Esophagus muscularis mucosa (tissue), 4 donors: ENCODE measurements at places on chromosomes 5 and 9. TPM values are rescaled to one million over a fixed set of nuclear protein-coding genes. Genes with fewer than 3 reads are reported as not detected.

The ANKRD34B gene
- total RNA-seq: not detected

The NOXA1 gene
- 3.4 TPM for total RNA-seq

DNA sequence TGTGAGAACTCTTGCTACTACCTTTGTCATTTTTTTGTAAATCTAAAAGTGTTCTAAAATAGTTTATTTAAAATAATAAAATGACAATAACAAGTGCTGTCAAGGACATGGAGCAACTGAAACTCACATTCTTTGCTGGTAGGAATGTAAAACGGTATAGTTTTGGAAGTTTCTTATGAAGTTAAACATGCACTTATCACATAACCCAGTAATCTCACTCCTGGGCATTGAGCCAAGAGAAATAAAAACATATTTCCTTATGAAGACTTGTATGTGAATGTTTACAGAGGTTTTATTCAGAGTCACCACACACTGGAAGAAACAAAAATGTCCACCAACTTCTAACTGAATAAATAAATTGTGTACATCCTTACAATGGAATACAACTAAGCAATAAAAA is 46.0 kb upstream of the COL15A1 start:
- H3K27me3 ChIP-seq: no peaks in the 10 kb centered on the region
- no peak for DNase-seq
- H3K27ac ChIP-seq: no peak overlapping the region
- no peaks in the 10 kb centered on the region for H3K36me3 ChIP-seq

DNA sequence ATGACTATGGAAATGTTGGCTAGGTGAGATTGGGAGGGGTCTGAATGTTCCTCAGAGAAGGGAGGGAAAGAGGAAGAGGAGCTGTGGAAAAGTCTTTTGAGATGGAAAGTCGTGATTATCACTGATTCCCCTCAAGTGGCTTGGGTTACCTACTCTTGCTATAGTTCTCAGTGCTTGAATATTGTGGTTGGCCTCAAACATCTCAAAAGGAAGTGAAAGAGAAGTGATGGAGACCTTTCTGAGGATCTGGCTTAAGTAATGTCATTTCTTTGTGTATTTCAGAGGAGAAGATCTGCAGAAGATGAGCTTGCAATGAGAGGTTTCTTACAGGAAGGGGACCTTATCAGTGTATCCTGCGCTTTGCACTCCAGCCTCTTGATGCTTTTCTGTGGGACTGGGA is 5.5 kb downstream of the EXOSC2 start:
- H3K4me3 ChIP-seq: no peak overlapping the region
- no peak for DNase-seq
- H3K27me3 ChIP-seq: no peaks in the 10 kb centered on the region
- H3K27ac ChIP-seq: peak overlapping the region; percentile 71
- H3K4me1 ChIP-seq: peaks cover 52% of the 10 kb centered on the region
- peaks cover 91% of the 10 kb centered on the region for H3K36me3 ChIP-seq

DNA sequence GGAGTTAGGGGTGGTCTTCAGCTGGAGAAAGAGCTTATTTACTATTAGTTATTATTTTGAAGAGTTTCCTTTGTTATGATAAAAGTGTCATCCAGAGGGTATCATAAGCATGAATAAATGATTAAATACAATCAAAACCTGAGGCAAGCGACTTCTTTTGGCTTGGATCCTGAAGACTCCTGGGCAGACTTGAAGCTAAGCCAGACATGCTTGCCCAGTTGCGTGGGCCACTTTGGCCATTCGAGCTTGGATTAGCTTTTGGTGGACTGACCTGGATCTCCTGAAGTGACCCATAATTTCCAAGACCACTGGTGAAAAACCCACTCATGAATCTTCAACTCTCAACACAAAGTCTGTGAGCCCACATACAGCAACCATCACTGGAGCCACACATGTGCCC is 335.8 kb downstream of the NR2F1-AS1 start:
- H3K27ac ChIP-seq: no peak overlapping the region
- no peaks in the 10 kb centered on the region for H3K36me3 ChIP-seq
- H3K4me1 ChIP-seq: peaks cover 10% of the 10 kb centered on the region
- H3K27me3 ChIP-seq: no peaks in the 10 kb centered on the region

- H3K27me3 ChIP-seq: no peaks in the 10 kb centered on the region
- no peak for DNase-seq
- no peaks in the 10 kb centered on the region for H3K4me1 ChIP-seq
- H3K27ac ChIP-seq: no peak overlapping the region
- no peaks in the 10 kb centered on the region for H3K36me3 ChIP-seq
Observed at GRCh38 chr9:105405514-105406131, 42.2 kb upstream of the FSD1L start.

DNA sequence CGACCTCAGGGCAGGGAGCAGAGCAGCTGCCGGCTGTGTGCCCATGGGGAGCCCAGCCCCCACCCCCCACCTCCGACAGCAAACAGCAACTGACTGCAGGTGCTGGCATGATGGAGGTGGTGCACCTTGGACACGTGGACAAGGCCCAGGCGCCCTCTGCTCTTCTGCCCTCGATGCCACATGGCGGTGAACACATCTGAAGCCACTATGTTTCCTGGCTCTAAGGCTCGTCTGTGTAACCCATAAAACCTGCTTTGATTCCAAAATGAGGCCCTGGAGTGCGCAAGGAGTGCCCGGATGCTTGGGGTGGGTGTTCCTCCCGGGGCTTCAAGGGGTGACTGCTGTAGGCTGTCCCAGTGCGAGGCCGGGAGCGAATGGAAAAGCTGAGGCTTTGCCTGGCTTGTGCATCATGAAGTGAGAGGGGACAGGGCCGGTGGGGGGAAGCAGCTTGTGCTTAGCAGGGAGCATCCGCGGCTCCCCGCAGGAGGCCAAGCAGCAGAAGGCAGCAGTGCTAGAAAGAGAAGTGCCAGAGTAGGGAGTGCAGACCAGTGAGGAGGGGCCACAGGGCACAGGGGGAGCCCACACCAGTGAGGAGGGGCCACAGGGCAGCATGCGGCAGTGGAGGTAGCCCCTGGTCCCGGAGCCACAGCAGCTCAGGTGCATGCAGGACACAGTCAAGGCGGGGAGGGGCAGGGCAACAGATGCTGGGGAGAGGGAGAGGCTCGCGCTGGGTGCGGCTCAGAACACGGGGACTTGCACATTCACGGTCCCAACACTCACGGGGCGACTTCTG is 30.0 kb downstream of the NKD2 start:
- DNase-seq: no peak
- H3K4me1 ChIP-seq: no peaks in the 10 kb centered on the region
- H3K4me3 ChIP-seq: no peak overlapping the region
- H3K27me3 ChIP-seq: no peaks in the 10 kb centered on the region
- H3K27ac ChIP-seq: no peak overlapping the region

DNA sequence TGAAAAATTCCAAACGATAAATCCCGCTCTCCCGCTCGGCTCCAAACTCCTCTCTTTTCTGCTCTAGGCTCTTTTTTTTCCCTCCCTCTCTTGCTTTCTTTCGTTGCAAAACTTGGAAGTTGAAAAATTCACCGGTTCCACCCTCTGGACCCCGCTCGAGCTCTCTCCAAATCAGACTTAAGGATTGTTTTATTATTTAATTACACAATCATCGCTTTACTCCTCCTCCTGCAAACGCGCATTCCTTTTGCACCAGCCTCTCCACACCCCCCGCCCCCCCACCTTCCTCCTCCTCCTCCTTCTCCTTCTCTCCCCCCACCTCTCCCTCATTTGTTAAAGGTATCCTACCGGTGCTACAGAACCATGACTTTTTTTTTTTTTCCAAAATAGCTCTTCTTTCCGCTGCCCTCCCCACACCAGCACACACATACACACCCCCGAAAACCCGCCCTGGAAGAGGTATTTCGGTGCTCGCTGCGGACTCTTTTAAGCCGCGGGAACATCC is 535 bp upstream of the NFIB start:
- DNase-seq: peak; percentile 95
- H3K27me3 ChIP-seq: no peaks in the 10 kb centered on the region
- H3K36me3 ChIP-seq: no peaks in the 10 kb centered on the region

GRCh38 chr5:97085459-97086181 is 56.8 kb downstream of the LIX1 start:
- no peak overlapping the region for H3K4me3 ChIP-seq
- H3K36me3 ChIP-seq: no peaks in the 10 kb centered on the region
- H3K4me1 ChIP-seq: no peaks in the 10 kb centered on the region
- no peaks in the 10 kb centered on the region for H3K27me3 ChIP-seq
